ENCODE measurements at places on chromosomes 2 and 18. TPM values are rescaled to one million over a fixed set of nuclear protein-coding genes. Genes with fewer than 3 reads are reported as not detected.

DNA sequence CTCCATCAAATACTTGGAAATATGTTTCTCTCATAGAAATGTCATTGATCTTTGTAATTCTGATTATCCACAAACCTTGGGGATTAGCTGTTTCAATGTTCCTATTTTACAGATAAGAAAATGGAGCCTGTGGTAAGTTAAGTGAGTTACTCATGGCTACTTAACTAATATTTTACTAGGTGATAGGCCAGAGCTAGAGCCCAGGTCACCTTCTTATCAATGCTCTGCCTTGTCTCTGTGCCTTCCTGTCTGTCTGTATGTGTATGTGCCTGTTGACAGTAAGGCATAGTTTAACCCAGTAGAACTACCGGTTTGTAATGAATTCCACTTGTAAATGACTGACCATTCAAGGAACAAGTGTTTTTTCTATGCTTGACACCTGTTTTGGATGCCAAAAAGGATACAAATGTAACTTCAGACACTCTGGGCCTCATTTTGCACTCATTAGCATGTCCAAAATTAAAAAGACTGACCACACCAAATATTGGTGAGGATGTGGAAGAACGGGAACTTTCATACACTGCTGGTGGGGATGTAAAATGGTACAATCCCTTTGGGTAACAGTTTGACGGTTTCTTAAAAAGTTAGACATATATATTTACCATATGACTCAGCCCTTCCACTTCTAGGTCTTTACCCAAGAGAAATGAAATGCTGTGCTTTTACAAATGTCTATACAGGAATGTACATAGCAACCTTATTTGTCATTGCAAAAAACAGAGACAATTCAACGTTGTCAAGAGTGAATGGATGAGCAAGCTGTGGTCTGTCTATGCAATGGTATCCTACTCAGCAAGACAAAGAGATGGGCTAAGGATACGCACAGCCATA lies 19.6 kb upstream of the IL1A start:
- H3K27me3 ChIP-seq: no peaks in the 10 kb centered on the region
- no peaks in the 10 kb centered on the region for H3K4me1 ChIP-seq
- H3K36me3 ChIP-seq: no peaks in the 10 kb centered on the region
- H3K27ac ChIP-seq: no peak overlapping the region
- no peak overlapping the region for H3K4me3 ChIP-seq

GRCh38 chr18:25144820-25145219 lies 207.1 kb downstream of the ZNF521 start:
- no peak for DNase-seq
- H3K4me3 ChIP-seq: no peak overlapping the region
- no peaks in the 10 kb centered on the region for H3K27me3 ChIP-seq
- H3K36me3 ChIP-seq: no peaks in the 10 kb centered on the region
- H3K27ac ChIP-seq: no peak overlapping the region

Gene MAP3K19
- not detected for total RNA-seq

GRCh38 chr2:18925296-18925695 lies 335.9 kb upstream of the NT5C1B start:
- no peak overlapping the region for H3K27ac ChIP-seq
- peaks cover 23% of the 10 kb centered on the region for H3K4me1 ChIP-seq
- H3K4me3 ChIP-seq: no peak overlapping the region
- no peak for DNase-seq
- H3K27me3 ChIP-seq: no peaks in the 10 kb centered on the region
- H3K36me3 ChIP-seq: no peaks in the 10 kb centered on the region

DNA sequence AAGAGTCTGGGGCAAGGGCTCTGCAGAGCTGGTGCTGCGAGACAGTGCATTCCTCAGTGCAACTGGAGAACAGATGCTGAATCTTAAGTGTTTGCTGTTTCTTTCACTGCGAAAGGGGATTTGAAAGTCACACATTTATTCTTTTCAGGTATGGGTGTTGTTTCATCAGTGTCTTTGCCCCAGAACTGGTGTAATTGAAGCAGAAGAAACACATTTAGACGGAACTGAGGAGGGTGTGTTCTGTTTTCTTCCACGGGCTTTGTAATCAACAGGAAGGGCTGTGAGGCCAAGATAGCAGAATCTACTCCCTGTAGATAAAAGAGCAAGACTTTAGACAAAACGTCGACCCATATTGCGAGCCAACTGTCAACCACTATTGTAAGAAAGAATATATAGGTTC lies 151.9 kb downstream of the EPHA4 start:
- no peaks in the 10 kb centered on the region for H3K36me3 ChIP-seq
- H3K4me1 ChIP-seq: peaks cover 4% of the 10 kb centered on the region
- DNase-seq: no peak
- no peaks in the 10 kb centered on the region for H3K27me3 ChIP-seq

- H3K27me3 ChIP-seq: no peaks in the 10 kb centered on the region
- no peak overlapping the region for H3K27ac ChIP-seq
These were observed 714.6 kb upstream of the LRATD1 start for GRCh38 chr2:13917958-13918357.

Gene KYNU
- 2.0 TPM for total RNA-seq

DNA sequence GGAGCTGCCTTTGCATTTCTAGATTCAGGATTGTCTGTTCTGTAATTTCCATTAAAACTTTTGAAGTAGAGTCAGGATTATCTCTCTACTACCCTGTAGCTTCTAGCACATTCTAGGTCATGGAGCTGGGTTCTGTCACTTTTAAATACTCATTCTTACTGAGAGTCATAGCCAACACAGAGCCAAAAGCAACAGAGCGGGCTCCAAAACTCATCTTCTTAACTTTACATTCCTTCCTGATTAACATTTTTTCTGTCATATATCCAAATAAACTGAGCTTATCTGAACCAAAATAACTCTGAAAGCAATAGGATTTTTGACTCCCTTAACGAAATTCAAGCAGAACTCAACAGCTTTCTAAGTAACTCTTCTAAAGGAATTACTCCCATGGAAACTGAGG lies 12.9 kb downstream of the PREPL start:
- H3K4me3 ChIP-seq: no peak overlapping the region
- peaks cover 41% of the 10 kb centered on the region for H3K4me1 ChIP-seq
- no peaks in the 10 kb centered on the region for H3K27me3 ChIP-seq
- H3K36me3 ChIP-seq: peaks cover 12% of the 10 kb centered on the region
- no peak for DNase-seq

DNA sequence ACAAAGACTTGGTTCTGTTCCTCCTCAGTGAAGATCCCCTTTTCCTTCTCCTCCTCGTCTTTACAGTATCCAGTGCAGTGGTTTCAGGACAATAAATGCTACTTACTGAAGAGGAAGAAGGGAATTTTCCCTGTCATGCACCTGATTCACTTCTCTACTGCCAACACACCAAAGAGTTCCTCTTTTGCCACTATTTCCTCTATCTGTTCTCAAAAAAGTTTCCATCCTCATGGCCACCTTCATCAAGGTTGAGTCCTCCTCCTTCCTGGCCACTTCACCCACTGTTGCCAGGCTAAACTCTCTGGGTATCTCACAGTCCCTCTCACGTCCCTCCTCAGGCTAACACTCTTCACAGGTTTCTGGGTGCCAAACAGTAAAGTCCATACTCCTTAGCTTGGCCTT lies 41.7 kb downstream of the PLEKHM3 start:
- no peaks in the 10 kb centered on the region for H3K27me3 ChIP-seq
- no peak for DNase-seq
- H3K36me3 ChIP-seq: no peaks in the 10 kb centered on the region
- H3K4me1 ChIP-seq: no peaks in the 10 kb centered on the region
- no peak overlapping the region for H3K27ac ChIP-seq
- H3K4me3 ChIP-seq: no peak overlapping the region

GRCh38 chr2:205822579-205822978 lies 140.3 kb downstream of the NRP2 start:
- H3K36me3 ChIP-seq: no peaks in the 10 kb centered on the region
- H3K4me1 ChIP-seq: no peaks in the 10 kb centered on the region
- no peaks in the 10 kb centered on the region for H3K27me3 ChIP-seq
- H3K4me3 ChIP-seq: no peak overlapping the region

Gene FAM110C
- total RNA-seq: not detected

- no peaks in the 10 kb centered on the region for H3K4me1 ChIP-seq
- H3K36me3 ChIP-seq: no peaks in the 10 kb centered on the region
These were observed 69.7 kb upstream of the BOD1L2 start for GRCh38 chr18:57077005-57077765.

DNA sequence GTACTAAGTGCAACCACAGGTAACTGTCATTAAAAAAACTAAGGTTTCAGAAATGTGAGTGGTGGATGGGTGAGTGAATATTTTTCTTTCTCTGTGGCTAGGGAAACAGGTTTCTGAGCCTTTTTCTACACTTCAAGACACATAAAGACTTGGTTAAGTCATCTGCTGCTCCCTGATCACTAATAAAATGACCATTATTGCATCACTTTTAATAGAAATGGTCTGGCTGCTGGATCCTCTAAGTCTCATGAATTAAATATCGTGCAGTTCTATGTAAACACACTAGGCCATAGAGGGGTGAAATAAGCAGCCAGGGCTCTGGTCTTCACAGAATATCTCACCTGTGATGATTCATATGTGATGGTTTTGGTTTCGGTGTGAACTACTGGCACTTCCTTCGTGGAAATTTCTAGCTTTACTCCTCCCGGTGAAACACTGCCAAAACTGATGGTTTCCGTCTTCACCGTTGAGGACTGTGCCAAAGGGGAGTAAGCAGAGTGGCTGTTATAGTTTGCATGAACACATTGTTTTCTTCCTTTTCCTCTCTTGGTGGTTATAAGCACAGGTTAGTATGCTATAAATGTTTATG lies 100.4 kb upstream of the ZBTB14 start:
- H3K27me3 ChIP-seq: no peaks in the 10 kb centered on the region
- no peaks in the 10 kb centered on the region for H3K36me3 ChIP-seq
- no peak for DNase-seq
- no peaks in the 10 kb centered on the region for H3K4me1 ChIP-seq

- H3K4me1 ChIP-seq: no peaks in the 10 kb centered on the region
- no peak for DNase-seq
- H3K36me3 ChIP-seq: no peaks in the 10 kb centered on the region
- H3K27ac ChIP-seq: no peak overlapping the region
- no peak overlapping the region for H3K4me3 ChIP-seq
- no peaks in the 10 kb centered on the region for H3K27me3 ChIP-seq
These were observed 98.2 kb upstream of the STK39 start for GRCh38 chr2:168345601-168346000.

- H3K4me3 ChIP-seq: no peak overlapping the region
- DNase-seq: no peak
- H3K4me1 ChIP-seq: no peaks in the 10 kb centered on the region
- no peak overlapping the region for H3K27ac ChIP-seq
These were observed 244.2 kb upstream of the RGPD4 start for GRCh38 chr2:107582487-107582886.

DNA sequence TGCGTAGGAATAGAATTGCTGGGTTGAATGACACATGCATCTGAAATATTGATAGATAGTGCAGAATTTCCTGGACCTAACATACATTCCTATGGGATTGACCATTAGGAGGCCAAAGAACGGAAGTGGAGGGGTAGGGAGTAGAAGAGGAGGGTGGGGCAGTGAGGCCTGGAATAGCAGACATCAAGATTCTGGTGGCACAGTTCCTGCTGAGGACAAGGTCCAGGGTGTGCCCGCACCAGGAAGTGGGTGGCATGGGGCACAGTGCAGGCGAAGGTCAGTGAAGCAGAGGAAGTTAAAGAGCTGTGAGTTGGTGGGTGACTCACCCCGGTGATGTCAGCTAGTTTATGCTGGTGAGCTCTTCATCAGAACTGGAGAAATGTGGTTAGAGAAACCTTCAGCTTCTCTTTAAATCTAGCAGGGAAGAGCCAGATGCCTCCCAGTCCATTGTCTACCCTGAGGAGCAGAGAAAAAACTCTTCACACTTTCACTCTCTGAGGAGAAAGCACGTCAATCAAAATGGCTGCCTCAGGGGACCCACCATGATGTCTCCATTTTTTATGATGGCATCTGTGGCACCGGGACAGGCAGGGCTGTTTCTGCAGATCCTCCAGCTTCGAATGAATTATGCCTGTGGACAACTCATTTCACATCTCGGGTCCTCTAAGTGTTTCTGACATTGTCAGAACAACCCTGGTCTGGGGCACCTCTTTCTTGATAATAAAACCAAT lies 55.9 kb upstream of the CTLA4 start:
- peaks cover 27% of the 10 kb centered on the region for H3K4me1 ChIP-seq
- H3K27ac ChIP-seq: no peak overlapping the region
- DNase-seq: peak; percentile 47
- no peaks in the 10 kb centered on the region for H3K36me3 ChIP-seq
- H3K27me3 ChIP-seq: no peaks in the 10 kb centered on the region

Gene CDH20
- 19.6 TPM for total RNA-seq

DNA sequence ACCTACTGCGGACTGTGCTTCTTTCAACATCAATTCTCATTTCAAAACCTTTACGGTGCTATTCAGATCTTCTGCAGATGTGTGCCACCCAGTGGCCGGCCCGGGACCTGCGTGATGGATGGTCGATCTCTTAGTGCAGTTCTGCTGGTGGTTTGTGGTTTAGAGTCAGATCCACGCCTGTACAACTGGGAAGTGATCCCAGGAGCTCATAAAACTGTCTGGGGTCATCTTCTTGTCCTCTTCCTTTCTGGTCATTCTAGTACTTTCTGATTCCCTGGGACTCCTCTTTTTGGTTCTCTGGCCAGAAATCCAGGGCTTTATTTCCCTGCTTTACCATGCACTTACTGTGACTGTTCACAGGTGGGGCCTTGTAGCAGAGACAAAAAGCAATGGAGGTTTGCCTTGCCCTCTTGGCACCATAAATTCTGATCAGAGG lies 15.8 kb upstream of the SELENOI start:
- H3K36me3 ChIP-seq: no peaks in the 10 kb centered on the region
- no peak overlapping the region for H3K27ac ChIP-seq
- H3K27me3 ChIP-seq: no peaks in the 10 kb centered on the region
- DNase-seq: peak; percentile 65

Gene PSMA8
- not detected for total RNA-seq

Gene DNAJC5G
- total RNA-seq: not detected

- H3K4me1 ChIP-seq: no peaks in the 10 kb centered on the region
- H3K4me3 ChIP-seq: no peak overlapping the region
- DNase-seq: no peak
- no peak overlapping the region for H3K27ac ChIP-seq
These were observed 101.8 kb downstream of the C2orf74 start for GRCh38 chr2:61263830-61264229.

Gene GKN1
- total RNA-seq: not detected

Gene MTX2
- total RNA-seq: 35.8 TPM

Data from gastrocnemius medialis (tissue), 4 donors.